ENCODE measurements at places on chromosomes 3 and 15. TPM values are rescaled to one million over a fixed set of nuclear protein-coding genes. Genes with fewer than 3 reads are reported as not detected.

DNA sequence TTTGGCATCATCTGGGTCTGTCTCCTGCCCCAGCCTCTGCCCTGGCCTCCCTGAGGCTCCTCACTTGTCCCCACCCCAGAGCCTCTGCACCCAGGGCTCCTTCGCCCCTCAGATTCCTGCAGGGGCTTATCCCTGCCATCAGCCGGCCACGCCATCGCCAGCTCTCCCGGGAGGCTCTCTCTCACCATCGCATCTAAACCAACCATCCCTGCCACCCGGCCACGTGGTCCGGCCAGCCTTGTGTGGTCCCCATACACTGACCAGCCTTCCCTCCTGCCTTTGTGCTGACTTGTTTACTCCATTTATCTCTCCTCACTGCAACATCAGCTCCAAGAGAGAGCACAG is 134.3 kb upstream of the IQSEC1 start:
- H3K27ac ChIP-seq = no peak overlapping the region
- H3K27me3 ChIP-seq = peaks cover 33% of the 10 kb centered on the region
- no peak for DNase-seq
- no peaks in the 10 kb centered on the region for H3K36me3 ChIP-seq
- no peak overlapping the region for H3K4me3 ChIP-seq

GRCh38 chr15:89399238-89400115 is 64.9 kb upstream of the POLG start:
- no peak overlapping the region for H3K27ac ChIP-seq
- no peak for DNase-seq
- H3K36me3 ChIP-seq = no peaks in the 10 kb centered on the region
- H3K4me1 ChIP-seq = peaks cover 21% of the 10 kb centered on the region
- peak overlapping the region; percentile 61 for H3K4me3 ChIP-seq

GRCh38 chr15:74243431-74243830 is 7.3 kb downstream of the CCDC33 start:
- H3K4me3 ChIP-seq = no peak overlapping the region
- no peaks in the 10 kb centered on the region for H3K36me3 ChIP-seq
- peaks cover 10% of the 10 kb centered on the region for H3K4me1 ChIP-seq
- peaks cover 24% of the 10 kb centered on the region for H3K27me3 ChIP-seq

- no peaks in the 10 kb centered on the region for H3K4me1 ChIP-seq
- H3K27me3 ChIP-seq = peaks cover 11% of the 10 kb centered on the region
- no peak overlapping the region for H3K27ac ChIP-seq
- no peak for DNase-seq
These were observed 22.7 kb upstream of the IREB2 start for GRCh38 chr15:78415284-78415683.

GRCh38 chr3:52444860-52445793 is at the start of gene SEMA3G:
Gene SEMA3G (minus strand): TSS chr3:52445103. CDS start chr3:52445027, 76 bp downstream.
- H3K4me1 ChIP-seq = peaks cover 11% of the 10 kb centered on the region
- no peak within 1 kb of the TSS for H3K27ac ChIP-seq
- no peaks in the 10 kb centered on the region for H3K27me3 ChIP-seq

Gene OSTN
- total RNA-seq = not detected

Gene SPESP1
- 0.50 TPM for total RNA-seq

Data from activated CD4-positive, alpha-beta T cell treated with anti-CD3 and anti-CD28 coated beads, Interleukin-2, amount 10 ng/mL, durations not matched to agents 7 days and 5 days (primary cell).